ENCODE measurements at places on chromosomes 2 and 18.

- no peak for DNase-seq
These were observed 159.0 kb upstream of the RASGRP3 start for GRCh38 chr2:33317369-33318007.

DNA sequence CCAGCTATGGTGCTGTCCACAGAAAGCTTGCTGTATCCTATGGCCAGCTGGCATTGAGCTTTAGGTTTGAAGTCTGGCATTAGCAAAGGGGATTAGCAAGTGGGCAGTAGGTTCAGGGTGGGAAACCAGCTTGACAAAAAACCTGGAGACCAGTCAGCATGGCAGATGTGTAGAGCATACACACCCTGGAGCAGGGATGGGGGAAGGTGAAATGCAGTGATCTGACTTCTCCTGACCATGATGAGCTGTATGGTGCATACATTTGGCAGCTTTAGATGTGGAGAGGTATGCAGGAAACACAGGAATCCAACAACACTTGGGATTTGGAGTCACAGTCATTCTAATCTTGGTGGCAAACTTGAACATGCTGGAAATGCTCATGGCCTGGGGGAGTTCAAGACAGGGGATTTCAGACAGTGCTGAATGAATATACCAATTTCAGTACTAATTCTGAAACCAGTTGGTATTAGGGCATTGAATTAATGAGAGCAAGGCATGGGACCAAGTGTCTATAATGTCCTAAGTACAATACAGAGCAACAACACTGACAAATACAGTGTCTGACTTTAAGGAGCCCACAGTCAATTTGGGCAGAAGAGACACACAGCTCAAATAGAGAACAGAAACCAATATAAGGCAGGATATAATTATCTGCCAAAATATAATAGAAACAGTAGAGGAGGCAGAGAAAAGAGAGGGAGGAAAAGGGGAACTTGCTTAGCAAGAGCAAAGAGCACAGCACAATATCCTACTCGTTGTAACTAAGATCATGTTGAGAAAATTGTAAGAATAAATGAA is 11.8 kb downstream of the ARHGAP15 start:
- DNase-seq: no peak

DNA sequence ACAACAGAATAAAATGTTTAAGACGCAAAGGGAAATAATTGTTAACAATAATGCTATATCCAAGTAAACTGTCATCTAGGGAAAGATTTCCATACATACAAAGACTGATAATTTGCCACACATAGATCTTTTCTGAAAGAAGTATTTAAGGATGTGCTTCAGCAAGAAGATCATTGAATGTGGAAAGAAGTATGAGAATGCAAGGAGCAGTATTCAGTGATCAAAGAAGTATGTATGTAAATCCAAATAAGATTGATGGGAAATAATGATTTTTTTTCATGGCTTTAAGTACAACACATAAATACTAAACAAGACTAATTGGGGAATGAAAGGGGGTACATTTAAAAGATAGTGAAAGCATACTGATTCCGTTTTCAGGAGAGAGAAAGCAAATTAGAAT is 410.4 kb upstream of the HS6ST1 start:
- no peak for DNase-seq

DNA sequence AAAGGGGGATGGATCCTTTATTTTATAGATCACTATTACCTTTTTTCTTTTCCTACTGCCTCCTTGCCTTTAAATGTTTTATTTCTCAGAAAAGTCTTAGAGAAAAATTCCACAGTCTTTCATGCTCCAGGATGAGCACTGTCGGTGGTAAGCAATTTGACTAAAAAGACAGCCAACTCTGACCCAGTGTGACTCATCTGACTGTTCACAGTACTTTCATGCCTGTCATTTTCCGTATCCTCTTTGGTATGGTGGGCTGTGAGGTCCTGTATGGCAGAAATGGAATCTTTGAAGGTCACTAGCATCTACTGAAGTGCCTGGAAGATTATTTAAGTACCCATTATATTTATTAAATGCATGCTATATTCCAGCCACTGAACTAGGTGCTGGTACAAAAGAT is 2.1 kb upstream of the RFTN2 start:
- DNase-seq: no peak

- DNase-seq: no peak
These were observed 206.9 kb downstream of the FBXO15 start for GRCh38 chr18:73940721-73941120.
